ENCODE measurements at places on chromosomes 5 and 9. TPM values are rescaled to one million over a fixed set of nuclear protein-coding genes. Genes with fewer than 3 reads are reported as not detected.

Gene C7
- 636 TPM for total RNA-seq

Gene GFPT2
- 5.8 TPM for total RNA-seq

Gene TRPM3
- total RNA-seq: 2.2 TPM

- no peak for DNase-seq
These were observed 162.1 kb downstream of the SMC2 start for GRCh38 chr9:104256031-104256695.

DNA sequence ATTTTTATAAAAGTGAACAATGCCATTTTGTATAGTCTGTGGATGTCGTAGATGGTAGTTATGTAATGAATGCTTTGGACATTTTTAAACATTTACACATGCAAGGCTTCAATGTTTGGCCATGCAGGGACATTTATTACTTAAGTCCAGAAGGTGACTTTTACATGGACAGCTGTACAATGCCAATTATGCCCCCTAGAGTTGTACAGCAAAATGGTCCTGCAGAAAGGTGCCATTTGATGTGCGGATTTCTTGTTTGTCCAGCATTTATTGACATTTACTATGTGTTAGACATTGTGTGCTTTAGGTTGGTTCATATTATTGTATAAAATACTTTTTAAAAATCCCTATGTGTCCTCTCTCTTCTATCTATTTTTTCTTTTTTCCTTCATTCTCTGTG is 22.5 kb upstream of the COMMD10 start:
- DNase-seq: no peak

DNA sequence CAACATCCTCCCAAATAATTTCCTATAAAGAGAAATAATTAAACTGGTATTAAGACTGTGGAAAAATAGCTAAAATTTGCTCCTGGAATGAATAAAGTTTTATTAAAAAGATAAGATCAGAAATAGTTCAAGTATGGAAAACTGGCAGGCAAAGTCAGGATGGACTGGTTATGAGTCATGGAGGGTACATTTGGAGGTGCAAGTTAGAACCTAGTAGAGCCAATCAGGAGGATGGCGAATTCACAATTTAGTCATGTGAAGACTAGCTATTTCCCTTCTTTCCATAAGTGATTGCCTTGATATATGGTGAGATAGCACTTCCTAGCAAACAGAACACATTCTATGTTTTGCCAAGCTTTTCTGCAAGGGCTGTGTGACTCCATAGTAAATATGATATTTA is 1303.5 kb downstream of the EFNA5 start:
- DNase-seq: no peak

DNA sequence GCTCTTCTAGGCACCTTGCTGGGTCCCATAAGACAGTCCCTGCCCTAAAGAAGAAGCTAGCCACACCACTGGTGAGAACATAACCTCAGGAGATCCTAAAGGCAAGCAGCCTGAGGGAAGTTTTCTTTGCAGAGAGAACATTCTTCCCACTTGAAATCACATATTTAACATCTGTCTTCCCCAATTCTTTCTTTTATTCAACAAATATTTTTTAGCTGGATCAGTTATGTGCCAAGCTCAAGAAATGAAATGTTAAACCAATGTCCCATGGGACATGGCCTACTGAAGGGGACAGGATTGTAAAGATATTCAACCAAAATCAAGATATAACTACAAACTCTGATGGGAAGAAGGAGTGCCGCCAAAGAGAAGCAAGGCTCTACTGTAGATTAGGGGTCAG is 36.5 kb downstream of the FOXI1 start:
- DNase-seq: no peak
